ENCODE measurements at places on chromosomes 1 and 21.

GRCh38 chr1:244052728-244053312 is 1.7 kb downstream of the ZBTB18 start:
- no peak for DNase-seq

DNA sequence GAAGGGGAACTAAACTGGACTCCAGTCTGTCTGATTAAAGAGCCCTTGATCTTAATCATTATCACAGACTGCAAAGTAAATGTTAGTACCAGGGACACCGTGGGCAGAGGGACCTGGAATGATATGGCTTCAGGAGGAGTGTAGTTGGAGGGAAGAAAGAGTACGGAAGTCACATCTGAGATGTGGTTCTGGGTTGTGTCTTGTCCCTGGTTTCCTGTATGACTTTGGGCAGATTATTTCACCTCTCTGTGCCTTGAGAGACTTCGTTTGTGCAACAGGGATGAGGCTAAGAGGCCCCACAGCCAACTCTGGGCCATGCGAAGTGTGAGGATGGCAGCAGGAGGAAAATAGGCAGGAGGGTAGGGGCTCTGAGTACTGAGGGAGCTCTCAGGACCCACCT is 76.1 kb upstream of the SLC2A1 start:
- DNase-seq: no peak

DNA sequence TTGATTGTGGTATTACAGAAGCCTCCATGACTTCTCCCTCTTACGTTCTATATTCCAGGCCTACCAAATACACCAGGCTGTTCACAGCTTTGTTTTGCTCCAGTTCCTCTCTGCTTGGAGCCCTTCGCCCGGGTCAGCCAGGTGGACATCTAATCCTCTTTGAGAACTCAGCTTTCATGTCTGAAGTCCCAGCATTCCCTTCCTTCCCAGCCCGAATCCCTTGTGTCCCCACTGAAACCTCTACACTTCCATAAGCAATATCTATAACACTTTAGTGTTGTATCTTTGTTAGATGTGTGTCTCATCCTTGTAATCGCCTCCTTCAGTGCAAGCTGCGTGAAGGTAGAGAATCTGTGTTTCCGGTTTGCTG is 1.9 kb downstream of the RNF11 start:
- no peak for DNase-seq

DNA sequence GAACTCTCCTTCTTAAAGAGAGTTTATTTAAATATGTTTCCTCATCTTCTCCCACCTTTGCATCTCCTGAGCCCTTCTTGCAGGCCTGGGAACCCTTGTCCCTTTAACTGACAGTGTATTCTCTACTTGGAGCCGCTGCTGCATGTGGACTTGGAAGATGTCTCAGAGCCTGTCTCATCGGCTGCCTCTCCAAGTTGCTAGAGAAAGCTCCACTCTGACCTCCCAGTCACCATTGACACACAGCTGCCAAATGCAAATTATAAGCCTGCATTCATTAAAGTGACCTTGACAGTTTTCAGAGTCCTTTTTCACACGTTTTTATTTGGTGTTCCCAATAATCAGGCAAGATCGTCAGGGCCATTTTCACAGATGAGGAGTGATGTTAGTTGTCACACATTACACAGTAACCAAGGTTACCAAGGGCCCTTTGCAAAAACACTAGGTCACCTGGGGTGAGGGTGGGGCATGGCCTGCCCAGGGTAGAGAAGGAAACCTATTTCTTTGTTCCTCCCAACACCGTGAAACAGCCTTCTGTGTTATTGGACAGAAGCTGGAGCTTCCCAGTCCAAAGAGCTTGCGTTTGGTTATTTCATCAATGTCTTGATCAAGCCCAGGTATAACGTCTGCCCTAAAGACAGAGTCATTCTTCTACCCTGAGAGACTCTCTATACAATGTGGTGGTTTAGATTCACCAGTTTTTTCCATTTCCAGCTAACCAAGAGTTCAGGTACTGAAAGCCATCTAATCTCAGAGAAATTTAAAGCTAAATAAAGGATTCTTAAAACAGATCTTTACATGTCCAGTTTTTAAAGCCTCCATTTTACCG is 164.1 kb downstream of the GALNT2 start:
- DNase-seq: no peak

DNA sequence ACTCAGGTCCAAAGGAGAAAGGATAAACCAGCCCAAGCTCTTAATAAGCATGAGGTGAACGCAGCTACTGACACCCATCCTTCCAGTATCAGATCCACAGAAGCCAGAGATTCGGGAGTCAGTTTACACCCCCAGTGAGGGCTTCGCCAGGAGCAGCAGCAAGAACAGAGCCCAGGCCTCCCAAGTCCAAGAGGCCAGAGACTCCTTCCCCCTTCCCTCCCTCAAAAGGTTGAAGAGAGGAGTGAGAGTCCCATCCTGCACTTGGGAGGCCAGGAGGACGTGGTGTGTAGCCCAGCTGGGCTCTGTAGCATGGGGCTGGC is 72.8 kb downstream of the MRPL37 start:
- no peak for DNase-seq

GRCh38 chr1:64404202-64404601 is 65.7 kb upstream of the CACHD1 start:
- DNase-seq: no peak

DNA sequence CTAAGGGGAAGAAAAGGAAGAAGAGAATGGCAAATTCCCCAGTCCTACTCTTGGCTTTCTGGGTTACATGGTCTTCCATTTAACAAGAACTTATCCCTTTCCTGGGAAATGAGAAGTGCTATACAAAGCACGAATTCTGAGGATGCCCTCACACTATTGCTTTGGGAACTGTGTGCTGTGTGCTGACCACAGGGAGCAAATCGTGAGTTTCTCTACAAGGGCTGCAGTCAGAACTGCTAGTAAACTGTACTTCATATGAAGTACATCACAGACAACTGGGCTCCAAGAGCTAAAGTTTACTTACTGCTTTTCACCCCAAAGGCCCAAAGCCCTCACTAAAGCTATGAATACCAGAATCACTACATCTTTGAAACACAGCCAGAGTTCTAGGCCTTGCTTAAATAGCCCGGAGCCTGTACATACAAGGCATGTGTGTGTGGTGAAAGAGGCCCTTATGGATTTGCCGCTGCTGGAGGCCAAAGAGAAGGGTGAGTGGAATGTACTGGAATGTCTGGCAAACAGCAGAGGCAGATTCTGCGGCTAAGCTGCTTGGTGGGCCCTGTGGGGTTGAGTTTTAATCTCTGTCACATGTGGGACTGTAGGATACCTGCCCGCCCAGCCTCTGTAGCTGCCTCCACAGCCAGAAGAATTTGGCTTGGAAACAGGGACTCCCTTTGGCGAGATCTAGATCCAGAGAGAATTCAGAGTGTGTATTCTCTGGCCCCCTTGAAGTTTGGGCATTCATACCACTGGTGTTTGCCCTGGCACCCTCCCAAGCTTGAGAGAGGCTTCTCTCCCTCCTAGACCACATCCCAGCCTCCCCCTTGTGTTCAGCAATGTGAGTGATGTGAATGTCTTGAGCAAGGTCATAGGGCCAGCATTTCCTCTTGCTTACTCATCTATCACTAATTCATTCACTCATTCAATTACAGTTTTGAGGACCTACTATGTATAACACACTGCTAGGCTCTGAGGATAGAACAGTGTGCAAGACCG is 21.9 kb upstream of the TRIM67 start:
- no peak for DNase-seq

DNA sequence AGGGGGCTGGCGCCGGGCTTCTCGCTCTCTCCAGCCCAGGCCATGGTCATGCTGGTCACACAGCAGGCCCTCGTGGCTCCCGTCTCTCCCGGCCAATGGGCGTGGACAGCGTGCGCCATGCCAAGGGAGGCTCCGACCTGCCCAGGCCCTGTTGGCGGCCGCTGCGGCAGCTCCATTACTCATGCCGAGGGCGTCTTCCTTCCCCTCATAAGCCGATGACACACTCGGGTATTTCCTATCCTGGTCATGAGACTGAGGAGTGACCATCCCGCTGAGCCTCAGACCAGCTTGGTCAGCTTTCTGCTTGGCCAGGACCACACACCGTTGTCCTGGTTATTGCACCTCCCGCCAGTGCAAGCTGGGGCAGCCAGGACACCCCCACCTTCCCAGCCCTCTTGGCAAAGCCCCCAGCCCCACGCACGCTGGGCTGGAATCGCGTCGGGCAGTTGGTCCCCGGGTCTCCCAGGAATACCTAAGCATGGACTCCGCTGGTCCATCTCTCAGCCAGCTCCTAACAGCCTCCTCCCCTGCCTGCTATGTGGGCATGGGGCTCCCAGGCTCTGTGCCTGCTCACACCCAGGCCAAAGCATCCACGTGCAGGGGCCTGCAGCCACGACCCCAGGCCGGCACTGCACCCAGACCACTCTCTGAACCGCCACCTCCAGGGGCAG is 49.8 kb downstream of the ARHGEF16 start:
- no peak for DNase-seq
